Epithelial cell of proximal tubule (primary cell): ENCODE measurements at places on chromosomes 7 and 10.

DNA sequence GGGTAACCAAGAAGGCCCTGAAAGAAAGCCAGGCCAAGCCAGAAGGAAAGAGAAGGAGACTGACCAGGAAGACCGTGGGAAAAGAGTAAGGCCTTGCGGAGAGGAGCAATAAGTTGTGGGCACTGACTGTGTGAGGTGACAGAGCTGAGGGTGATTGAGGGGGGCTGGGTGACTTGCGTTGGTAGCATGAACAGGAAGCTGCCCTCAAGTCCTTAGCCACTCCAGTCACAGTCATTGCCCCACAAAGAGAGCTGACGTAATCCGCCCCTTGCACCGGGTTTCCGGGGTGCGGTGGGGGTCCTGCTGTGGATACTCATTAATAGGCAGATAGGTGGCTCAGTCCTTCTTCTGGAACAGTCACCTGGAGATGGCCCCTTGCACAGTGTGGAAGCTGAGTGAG, 16.1 kb upstream of the DMBT1 start:
- DNase-seq: no peak

DNA sequence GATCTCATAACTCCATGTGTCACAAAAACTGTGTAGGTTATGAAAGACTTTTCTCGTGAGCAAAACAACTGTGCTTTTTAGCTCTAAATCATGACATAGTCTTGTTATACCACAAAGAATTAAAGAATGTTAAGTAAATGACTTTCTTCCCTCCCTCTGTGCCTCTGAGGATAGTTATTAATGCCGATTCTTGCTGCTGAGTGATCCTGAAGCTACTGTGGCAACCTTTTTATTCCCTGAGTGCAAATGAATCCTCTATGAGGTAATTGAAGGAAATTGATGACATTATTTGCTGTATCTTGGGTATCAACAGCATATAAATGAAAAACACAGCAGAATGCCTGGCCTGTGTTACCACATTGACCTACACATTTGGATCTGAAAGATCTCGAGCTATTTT, 142.2 kb upstream of the HDAC9 start:
- no peak for DNase-seq

DNA sequence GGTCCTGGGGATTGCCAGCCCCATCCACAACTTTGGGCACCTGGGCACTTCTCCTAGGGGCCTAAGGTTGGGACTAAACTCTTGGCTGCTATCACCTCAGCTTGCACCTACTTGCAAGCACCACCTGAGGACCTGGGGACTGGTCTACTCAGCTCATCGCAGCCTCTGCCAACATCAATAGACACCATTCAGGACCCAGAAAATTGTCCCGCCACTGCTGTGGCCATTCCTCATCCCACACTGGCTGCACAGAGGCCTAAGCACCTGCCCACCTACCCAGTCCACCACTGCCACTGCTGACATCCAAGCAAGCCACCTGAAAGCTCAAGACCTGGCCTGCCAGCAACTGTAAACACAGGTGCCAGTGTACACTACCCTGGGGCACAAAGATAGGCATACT, 234.1 kb downstream of the STK31 start:
- DNase-seq: no peak

- DNase-seq: no peak
Measured at GRCh38 chr10:102626026-102626685, 18.1 kb upstream of the TRIM8 start.

GRCh38 chr10:124911124-124912067, 30.5 kb upstream of the ZRANB1 start:
- no peak for DNase-seq

DNA sequence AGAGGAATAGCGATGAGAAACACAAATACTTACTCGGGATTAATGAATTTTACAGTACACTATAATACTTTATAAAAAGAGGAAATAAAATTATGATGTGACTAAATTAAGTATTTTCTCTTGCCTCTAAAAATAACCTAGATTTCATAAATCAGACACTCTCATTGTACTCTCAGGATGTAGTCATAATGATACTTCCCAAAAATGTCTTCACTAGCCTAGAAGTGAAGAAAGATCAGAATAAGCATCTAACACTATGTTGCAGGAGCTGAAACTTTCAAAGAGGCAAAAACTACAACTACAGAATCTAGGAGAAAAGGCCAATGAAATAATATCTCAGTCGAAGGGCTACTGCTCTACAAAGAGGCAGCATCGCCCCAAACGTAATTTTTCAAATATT, 49.4 kb downstream of the DNAJC1 start:
- no peak for DNase-seq

DNA sequence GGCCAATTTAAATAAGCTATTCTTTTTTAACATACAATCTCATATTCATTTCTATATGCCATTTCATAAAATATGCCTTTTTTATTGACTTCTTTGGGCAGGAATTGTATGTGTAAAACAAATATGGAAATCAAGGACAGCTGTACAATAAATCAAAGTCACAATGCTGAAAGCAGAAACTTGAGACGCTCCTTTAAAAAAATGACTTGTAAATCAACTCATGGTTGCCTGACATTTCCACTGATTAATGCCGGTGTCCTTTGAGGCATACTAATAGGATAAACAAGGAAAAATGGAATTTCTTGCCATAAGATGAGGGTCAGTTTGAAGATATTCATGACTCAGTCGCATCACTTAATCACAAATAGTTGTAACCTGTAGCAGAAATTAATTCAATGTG, 247.4 kb upstream of the TEX47 start:
- DNase-seq: no peak

DNA sequence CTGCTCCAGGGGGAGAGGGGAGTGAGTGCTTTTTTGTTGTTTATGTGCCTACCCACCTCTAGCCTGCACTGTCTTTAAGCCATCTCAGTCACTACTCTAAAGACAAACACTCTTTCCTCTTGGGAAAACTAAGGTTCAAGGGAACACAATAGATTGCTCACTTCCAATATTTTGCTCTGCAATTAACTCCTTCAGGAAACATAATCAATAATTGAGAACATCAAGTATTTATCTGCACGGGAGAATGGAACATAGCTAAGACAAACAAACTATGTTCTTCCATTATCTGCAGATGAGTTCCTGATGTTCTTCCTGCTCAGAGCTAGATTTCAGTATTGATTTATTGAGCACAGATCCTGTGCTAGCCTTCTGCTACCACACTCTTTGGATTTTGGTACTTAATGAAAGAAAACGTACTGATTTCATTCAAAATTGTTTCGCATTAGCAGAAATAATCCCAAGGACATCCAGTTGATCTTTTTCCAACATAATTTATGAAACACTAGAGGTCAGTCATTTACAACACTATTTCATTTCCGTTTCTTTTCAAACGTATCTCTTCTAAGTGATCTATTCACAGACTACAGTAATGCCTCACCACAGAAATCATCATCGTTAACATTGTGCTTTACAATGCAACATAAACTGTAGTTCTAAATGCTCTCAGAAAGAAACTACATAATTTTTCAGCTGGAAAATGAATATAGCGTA, 8.3 kb downstream of the NEBL start:
- DNase-seq: no peak

DNA sequence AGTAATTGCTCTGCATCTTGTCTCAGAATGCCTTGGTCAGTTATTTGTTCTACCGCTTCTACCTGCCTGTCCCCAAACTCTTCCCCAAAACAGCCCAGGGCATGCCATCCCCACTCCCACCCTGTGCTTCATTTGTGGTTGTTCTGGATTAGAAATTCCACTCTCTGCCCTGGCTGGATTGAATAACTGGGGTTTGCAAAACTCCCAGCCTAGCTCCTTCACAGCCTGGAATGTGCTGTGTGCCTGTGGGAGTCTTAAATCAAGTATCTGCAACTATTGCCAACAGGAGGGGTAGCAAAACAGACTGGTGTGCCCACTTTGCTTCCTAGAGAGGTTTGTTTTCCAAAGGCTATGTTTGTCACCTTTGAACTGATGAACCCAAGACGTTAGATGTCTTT, 24.2 kb downstream of the TSPAN15 start:
- DNase-seq: no peak

DNA sequence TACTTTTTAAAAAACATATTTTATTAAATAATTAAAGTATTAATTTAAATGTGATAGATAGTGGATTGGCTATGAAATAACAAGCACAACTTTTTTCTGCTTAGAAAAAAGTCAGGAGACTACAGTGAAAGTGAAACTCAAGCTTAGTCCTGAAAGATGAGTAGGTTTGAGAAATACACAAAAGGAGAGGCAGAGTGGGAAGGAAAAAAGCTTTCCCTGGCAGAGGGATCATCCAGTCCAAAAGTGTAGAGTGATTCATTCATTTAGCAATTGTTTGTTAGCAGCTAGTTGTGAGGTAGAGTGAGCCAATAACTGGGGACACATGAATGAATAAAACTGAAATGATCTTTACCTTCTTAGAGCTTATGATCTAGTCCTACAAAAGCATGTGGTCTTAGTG, 93.5 kb downstream of the FOXP2 start:
- DNase-seq: peak; percentile 36

DNA sequence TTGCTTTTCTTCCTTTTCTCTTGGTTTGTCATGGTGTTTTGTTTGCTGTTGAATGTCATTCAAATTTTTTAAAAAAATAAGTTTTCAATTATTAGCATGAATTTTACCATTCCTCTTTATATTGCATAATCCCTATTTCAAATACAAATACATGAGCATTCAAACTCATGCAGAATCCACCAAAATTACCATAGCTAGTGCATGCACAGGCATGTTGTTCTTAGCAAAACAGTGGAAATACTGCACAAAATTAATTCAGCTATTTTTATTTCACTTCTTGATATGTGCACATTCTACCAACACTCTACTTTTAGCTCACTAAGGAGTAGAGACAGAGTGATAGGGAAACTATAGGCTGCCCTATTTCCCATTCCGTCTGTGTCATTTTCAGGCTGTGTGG, 670.1 kb upstream of the LRRN3 start:
- DNase-seq: no peak

GRCh38 chr10:10685566-10685965, 332.1 kb upstream of the CELF2 start:
- DNase-seq: no peak

- DNase-seq: peak; percentile 63
Measured at GRCh38 chr10:576130-576465, 113.4 kb downstream of the DIP2C start.

GRCh38 chr10:114576132-114576487, 82.0 kb downstream of the ABLIM1 start:
- DNase-seq: no peak

- DNase-seq: no peak
Measured at GRCh38 chr10:51707821-51708424, 8.5 kb upstream of the CSTF2T start.
